Activated T-helper 1 cell treated with anti-CD3 and anti-CD28 coated beads, Interleukin-2, amount 50 U/mL, for 16 hours (primary cell): ENCODE measurements at places on chromosomes 7 and 10.

DNA sequence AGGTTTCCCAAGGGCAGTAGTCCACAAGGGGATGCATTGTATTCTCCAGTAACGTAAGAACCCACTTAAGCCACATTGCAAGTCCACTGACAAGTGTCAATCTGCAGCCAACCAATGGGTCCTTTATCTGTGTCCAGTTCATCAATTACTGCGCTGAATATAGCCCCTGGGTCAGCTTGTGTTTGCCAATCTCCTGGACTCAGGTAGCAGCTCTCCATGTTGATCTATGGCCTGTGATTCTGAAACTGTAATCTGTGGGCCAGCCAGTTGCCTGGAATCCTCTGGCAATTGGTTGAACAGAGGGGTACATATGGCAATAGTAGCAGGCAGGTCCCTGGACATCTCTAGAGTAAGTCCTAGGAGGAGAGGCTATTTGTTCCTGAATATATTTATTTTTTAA lies 8.8 kb upstream of the TMEM248 start:
- DNase-seq = no peak

DNA sequence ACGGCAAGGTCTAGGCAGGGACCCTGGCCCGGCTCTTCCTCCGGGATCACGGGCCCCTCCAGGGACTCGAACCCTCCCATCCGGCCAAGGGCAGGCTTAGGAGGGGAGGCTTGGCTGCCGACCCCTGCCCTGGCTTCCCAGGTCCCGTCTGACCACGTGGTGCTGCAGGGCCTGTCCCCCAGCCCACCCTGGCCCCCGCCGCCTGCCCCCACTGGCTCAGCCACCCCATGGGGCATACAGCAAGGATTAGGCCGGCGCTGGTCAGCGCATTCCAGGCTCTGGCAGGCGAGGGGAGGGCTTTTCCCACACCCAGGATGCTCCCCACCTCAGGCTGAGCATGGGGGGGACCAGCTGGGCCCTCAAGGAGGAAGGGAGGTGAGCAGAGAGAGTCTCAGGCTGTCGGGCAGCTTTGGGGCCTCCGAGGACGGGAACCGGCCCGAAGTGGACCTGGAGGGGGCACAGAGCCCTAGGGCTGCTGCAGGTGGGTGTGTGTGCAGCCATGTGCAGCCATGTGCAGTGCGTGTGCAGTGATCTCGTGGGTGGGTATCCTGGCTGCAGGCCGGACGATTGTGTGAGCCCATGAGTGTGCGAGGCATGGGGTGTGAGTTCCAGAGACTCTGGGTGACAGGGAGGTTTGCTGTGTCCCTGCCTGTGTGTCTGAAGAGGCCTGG lies 713 bp upstream of the GRIFIN start:
- DNase-seq = no peak

- no peak for DNase-seq
Observed at GRCh38 chr7:111025006-111025405, 65.9 kb upstream of the LRRN3 start.

- no peak for DNase-seq
Observed at GRCh38 chr7:84157171-84157570, 37.4 kb downstream of the SEMA3A start.

DNA sequence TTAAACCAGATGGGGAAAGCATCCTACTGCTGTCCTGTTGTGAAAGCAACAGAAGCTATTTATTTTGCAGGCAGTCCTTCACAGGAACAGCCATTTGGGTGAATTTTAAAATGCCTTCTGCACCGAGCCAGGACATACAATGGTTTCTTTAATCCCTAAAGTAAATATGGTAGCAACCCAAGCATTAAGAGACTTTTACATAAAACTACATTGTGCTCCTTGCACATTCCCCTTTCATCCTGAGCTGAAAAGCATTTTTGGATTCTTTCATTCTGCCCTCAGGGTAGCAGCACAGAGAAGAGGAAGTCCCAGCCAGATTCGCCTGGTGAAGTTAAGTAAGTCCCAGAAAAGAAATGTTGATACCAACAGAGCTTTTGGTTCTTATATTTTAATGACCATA lies 84.0 kb upstream of the FAM3C start:
- no peak for DNase-seq

- DNase-seq = no peak
Observed at GRCh38 chr10:124002391-124003069, 90.9 kb downstream of the CHST15 start.

DNA sequence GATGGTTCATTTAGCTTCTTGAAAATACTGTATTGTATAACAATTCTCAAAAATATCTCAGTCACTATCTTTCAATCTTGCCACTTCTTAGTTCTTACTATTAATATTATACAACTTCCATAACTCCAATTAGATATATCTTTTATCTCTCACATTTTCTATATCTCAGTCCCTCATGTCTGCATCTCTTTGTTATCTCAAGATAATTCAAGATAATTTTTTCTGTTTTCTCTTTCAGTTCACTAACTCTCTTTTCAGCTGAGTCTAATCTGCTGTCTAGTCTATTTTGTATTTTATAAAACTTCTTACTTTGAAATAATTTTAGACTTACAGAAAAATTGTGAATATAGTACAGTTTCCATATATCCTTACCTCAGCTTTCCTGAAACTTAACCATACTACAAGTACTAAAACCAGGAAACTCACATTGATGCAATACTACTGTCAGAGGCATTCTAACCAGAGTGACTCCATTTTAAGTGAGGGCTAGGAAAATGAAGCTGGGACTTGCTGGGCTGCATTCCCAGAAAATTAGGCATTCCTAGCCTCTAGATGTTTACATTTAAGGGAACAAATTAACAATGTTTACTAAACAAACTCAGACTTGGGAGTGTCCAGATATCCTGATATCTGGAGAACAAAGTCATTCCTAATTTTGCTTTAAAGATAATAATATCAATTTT lies 38.4 kb downstream of the DNAJC1 start:
- no peak for DNase-seq

- DNase-seq = no peak
Observed at GRCh38 chr7:74202841-74203556, 6.8 kb upstream of the LAT2 start.

DNA sequence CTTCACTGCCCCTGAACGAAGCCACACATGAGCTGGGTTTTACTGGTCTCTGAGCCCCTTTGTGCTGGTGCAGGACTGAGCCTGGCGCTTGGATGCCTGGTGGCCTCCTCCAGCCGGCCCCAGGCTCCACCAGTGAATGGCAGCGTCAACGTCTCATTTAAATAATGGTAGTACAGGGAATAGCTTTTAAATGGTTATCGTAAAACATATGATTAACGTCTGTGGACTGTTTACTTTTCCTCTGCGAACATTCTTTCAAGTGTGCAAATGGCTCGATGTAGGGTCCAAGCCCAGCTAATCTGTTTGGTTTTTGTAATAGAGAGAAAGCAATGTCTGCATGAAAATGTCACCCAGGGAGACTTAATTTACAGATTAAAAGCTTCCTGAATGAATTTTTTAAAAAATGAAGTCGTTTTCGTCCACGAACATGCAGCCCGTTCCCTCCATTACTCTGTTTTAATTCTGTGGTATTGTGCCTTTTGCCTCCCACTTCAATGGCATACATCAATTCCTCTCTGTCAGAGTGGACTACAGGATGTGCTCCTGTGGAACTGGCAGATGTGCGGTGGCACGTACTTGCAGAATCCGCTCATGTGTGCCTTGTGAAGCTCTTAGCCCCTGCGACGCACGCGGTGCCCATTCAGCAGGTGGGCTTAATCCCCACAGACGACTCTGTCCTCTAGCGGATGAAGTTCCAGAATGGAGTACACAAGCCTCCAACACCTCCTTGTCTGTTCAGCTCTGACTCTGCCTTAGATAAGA lies 192.7 kb downstream of the TCF7L2 start:
- DNase-seq = no peak

GRCh38 chr7:8172372-8173354 lies 89.3 kb downstream of the ICA1 start:
- no peak for DNase-seq

GRCh38 chr10:89966211-89966610 lies 264.8 kb downstream of the KIF20B start:
- DNase-seq = no peak

GRCh38 chr10:49734676-49735075 lies 27.4 kb downstream of the OGDHL start:
- no peak for DNase-seq

GRCh38 chr7:155598810-155599210 lies 45.7 kb upstream of the RBM33 start:
- peak; percentile 81 for DNase-seq

DNA sequence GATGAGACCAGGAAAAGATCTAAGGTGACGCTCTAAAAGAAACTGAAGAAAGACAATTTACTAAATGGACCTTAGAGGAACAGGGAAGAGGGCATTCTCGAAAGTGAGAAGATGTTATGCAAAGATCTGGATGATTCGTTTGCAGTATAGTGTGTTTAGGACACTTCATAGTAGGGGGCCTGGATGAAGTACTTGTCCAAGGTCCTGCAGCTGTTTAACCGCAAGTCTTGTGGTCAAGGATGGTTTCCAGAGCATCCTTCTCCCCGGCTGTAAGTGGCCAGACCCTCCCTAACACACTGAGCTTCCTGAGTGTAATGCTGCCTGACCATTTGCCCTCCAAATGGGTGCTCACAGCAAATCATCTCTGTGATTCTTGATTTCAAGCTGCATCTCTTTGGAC lies 101.6 kb downstream of the XPNPEP1 start:
- no peak for DNase-seq

DNA sequence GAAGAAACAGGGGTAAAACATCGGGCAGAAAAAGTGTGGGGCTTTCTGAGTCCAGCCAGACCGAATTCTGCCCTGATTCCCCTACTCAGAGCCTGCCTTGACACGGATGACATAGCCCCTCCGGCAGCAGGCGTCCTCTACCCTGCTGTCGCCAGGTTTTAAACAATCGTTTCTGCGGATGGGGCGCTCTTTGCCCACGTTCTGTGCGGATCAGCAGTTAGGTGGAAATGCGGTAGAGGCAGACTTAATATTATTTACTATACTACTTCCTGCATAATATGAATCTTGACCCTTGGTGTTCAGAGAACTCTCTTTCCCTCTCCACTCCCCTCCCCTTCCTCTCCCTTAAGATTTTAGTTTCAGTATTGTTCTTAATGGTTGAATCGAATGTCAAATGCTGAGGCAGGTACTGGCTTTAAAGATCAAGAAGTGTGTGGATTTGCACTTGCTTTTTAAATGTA lies 2.4 kb downstream of the GATA3 start:
- DNase-seq = no peak

DNA sequence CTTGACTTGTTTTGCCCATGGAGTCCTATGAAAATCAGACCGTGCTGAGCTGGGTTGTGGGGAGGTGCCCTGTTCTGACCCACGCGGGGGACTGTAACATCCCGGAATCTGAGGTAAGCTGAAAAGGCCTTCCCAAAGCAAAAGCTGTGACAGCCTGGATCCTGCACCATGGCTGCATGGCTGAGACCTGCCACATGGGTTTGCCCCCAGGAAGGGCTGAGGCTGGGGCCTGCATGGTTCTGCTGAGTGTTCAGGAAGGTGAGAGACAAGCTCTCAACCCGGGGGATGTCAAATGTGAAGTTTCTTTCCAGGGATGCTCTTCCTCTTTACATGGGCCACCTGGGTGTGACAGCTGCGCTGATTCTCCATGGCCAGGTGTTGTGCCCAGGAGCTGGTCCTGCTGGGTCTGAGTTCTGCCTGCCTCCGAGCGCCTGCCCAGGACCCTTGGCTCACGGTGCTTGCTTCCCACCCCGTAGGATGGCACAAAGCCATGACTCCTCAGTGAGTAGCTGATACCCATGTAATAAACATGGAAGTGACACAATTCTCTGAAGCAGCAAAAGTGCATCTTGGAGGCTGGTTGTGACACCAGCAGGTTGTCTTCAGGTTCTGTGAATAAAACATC lies 58.3 kb downstream of the VIPR2 start:
- no peak for DNase-seq

DNA sequence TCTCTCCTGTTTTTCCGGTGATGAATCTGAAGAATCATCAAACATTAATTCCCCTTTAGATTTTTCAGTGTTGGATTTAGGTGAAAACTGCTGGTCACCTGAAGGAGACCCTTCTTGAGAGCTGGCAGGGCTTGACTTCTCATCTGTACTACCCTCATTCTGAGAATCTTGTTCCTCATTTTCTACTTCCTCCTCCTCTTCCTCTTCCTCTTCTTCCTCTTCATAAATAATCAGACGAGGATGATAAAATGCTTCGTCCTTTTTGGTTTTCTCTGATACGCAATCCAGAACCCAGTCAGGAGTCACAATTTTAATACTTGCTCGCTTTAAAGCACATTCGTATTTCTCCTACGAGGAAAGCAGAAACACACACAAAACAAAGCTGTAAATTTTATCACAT lies 26.9 kb downstream of the PAXIP1 start:
- no peak for DNase-seq

DNA sequence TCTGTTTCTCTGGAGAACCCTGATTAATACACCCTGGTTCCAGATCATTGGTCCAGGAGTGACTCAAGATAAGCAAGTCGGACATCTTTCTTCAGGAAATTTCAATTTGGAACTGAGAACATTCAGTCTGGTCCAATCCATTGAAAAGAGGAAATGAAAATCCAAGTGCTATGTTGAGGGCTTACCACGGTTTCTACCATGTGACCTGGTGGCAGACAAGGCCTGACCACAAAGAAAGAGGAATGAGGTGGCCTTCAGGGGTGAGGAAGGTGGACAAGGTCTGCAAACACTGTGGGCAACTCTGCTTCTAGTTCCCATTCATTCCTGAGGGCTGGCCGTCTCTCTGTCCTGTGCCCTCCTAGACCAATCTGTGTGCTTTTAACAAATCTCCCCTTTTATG lies 149.2 kb upstream of the GHITM start:
- DNase-seq = no peak

GRCh38 chr7:69981646-69982045 lies 383.4 kb downstream of the AUTS2 start:
- DNase-seq = no peak

GRCh38 chr10:132911786-132912097 lies 30.6 kb downstream of the CFAP46 start:
- no peak for DNase-seq

GRCh38 chr7:21070571-21071090 lies 283.9 kb upstream of the SP8 start:
- no peak for DNase-seq

DNA sequence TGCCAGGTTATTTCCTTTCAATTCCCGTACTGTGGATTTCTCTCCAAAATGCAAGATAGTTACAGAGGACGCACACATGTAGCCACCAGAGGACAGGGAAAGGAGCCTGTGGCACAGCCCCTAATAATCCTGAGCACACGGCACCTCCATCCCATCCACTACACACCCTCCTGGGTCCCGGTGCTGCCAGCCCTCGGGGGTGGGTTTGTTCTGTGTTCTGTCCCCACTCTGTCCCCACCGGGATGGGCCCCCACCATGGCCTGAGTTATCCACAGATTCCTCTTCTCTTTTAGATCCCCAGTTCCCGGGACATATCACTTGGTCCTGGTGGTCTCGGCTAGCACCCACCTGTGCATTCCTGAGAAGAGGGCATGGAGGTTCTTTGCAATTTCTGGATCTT lies 196.9 kb upstream of the PPP2R2D start:
- no peak for DNase-seq

- no peak for DNase-seq
Observed at GRCh38 chr10:31820778-31821369, 107.8 kb downstream of the ARHGAP12 start.

- no peak for DNase-seq
Observed at GRCh38 chr10:79353000-79353406, 5.7 kb downstream of the PPIF start.
